ENCODE measurements at places on chromosomes 2 and 18. TPM values are rescaled to one million over a fixed set of nuclear protein-coding genes. Genes with fewer than 3 reads are reported as not detected.

- H3K4me1 ChIP-seq: peaks cover under 1% of the 10 kb centered on the region
- no peak for DNase-seq
- H3K4me3 ChIP-seq: no peak overlapping the region
- no peak overlapping the region for H3K27ac ChIP-seq
These were observed 346.1 kb upstream of the KYNU start for GRCh38 chr2:142531377-142531776.

GRCh38 chr2:45777996-45778719, 126.7 kb downstream of the PRKCE start:
- no peak overlapping the region for H3K4me3 ChIP-seq
- H3K36me3 ChIP-seq: peaks cover 2% of the 10 kb centered on the region
- H3K27me3 ChIP-seq: no peaks in the 10 kb centered on the region
- DNase-seq: no peak
- H3K4me1 ChIP-seq: peaks cover 28% of the 10 kb centered on the region

- DNase-seq: no peak
- H3K27ac ChIP-seq: peak overlapping the region; percentile 82
- no peaks in the 10 kb centered on the region for H3K27me3 ChIP-seq
- no peaks in the 10 kb centered on the region for H3K36me3 ChIP-seq
- no peak overlapping the region for H3K4me3 ChIP-seq
These were observed 251.0 kb downstream of the AFF3 start for GRCh38 chr2:99891428-99891780.

- no peak overlapping the region for H3K4me3 ChIP-seq
- no peaks in the 10 kb centered on the region for H3K27me3 ChIP-seq
- H3K27ac ChIP-seq: no peak overlapping the region
- H3K36me3 ChIP-seq: peaks cover 13% of the 10 kb centered on the region
- peaks cover 10% of the 10 kb centered on the region for H3K4me1 ChIP-seq
These were observed 54.5 kb downstream of the ACSL3 start for GRCh38 chr2:222915092-222915957.

DNA sequence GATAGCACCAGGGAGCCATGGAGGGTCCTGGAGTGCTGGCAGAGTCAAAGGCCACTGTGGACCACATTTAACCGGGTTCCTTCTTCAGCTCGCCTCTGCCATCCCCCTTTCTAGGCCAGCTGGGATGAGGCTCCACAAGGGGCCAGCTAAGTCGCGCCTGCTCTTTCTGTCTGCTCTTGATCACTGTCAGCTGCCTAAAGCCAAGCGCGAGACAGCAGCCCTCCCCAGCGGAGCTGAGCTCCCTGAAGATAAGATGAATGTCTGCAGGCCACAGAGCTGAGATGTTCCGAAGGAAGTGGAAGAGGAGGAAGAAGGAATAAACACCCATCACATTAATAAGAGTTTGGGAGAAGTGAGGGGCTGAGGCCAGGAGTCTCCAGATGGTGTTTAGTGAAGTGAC, 99.6 kb downstream of the CELF4 start:
- no peak overlapping the region for H3K4me3 ChIP-seq
- no peaks in the 10 kb centered on the region for H3K36me3 ChIP-seq
- no peak for DNase-seq

- DNase-seq: no peak
- no peaks in the 10 kb centered on the region for H3K4me1 ChIP-seq
- H3K36me3 ChIP-seq: no peaks in the 10 kb centered on the region
These were observed 27.2 kb downstream of the G6PC2 start for GRCh38 chr2:168928113-168928831.

DNA sequence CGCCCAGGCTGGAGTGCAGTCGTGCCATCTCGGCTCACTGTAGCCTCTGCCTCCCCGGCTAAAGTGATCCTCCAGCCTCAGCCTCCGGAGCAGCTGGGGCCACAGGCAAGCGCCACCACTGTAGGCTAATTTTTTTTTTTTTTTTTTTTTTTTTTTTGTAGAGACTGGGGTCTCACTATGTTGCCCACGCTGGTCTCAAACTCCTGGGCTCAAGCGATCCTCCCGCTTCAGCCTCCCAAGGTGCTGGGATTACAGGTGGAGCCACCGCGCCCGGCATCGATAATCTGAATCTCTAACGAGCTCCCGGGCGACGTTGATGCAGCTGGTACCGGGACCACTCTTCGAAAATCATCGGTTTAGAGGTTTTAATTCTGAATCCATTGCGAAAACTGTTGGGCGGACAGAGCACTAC, 520 bp upstream of the CYP20A1 start:
- no peaks in the 10 kb centered on the region for H3K27me3 ChIP-seq
- peak overlapping the region; percentile 6 for H3K27ac ChIP-seq
- peaks cover 14% of the 10 kb centered on the region for H3K4me1 ChIP-seq
- peak overlapping the region; percentile 90 for H3K4me3 ChIP-seq
- H3K36me3 ChIP-seq: peaks cover 12% of the 10 kb centered on the region

- no peaks in the 10 kb centered on the region for H3K27me3 ChIP-seq
- peaks cover 12% of the 10 kb centered on the region for H3K36me3 ChIP-seq
- no peak for DNase-seq
- no peak overlapping the region for H3K27ac ChIP-seq
- peaks cover 15% of the 10 kb centered on the region for H3K4me1 ChIP-seq
These were observed 228.0 kb downstream of the EIPR1 start for GRCh38 chr2:3149441-3150217.

GRCh38 chr2:188517549-188518215, 226.0 kb downstream of the GULP1 start:
- H3K4me1 ChIP-seq: no peaks in the 10 kb centered on the region
- no peak overlapping the region for H3K4me3 ChIP-seq
- no peaks in the 10 kb centered on the region for H3K27me3 ChIP-seq
- H3K36me3 ChIP-seq: peaks cover 4% of the 10 kb centered on the region

- DNase-seq: no peak
- peaks cover 27% of the 10 kb centered on the region for H3K4me1 ChIP-seq
- no peaks in the 10 kb centered on the region for H3K27me3 ChIP-seq
- no peak overlapping the region for H3K4me3 ChIP-seq
- peaks cover 10% of the 10 kb centered on the region for H3K36me3 ChIP-seq
These were observed 76.2 kb downstream of the EML4 start for GRCh38 chr2:42245396-42245795.

DNA sequence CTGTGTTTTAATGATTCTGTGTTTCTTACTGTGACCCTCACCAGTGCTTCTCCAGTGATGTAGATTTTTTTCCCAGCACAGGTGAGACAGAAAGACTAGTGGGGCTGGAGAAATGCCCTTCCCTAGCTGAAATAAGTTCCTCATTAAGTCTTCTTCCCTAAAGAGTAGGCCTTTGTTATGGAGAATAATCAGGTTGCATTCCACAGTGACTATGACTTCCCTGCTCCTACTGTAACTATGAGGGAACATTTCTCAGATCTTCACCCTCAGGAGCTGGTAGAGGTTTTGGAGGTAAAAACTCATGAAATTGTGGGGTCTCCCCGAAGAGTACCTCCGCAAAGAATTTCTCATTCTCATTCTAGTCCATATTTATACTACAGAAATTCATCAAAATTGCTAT, 286.2 kb downstream of the GRB14 start:
- no peak overlapping the region for H3K27ac ChIP-seq
- DNase-seq: no peak
- H3K27me3 ChIP-seq: no peaks in the 10 kb centered on the region
- no peaks in the 10 kb centered on the region for H3K4me1 ChIP-seq
- no peak overlapping the region for H3K4me3 ChIP-seq

DNA sequence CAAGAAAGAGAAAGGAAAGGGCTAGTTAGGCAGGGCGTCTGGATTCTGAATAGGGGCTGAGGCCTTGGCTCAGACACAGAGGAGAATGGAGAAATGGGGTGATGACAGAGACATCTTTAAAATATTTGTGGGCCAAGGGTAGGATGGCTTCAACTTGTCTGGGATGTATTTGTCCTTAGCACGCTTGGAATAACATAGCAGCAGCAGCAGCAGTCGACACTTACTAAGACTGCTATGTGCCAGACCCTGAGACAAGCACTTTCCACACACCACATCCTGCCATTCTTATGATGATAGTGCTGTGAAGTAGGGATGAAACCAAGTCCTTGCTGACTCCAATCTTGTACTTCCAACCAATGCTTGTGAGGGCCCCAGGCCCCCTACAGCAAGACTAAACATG, 2.6 kb downstream of the IL1RL1 start:
- no peak overlapping the region for H3K4me3 ChIP-seq
- peaks cover 3% of the 10 kb centered on the region for H3K27me3 ChIP-seq
- H3K4me1 ChIP-seq: no peaks in the 10 kb centered on the region

- H3K4me3 ChIP-seq: no peak overlapping the region
- H3K27me3 ChIP-seq: no peaks in the 10 kb centered on the region
- H3K36me3 ChIP-seq: no peaks in the 10 kb centered on the region
- no peak for DNase-seq
- no peaks in the 10 kb centered on the region for H3K4me1 ChIP-seq
- H3K27ac ChIP-seq: no peak overlapping the region
These were observed 35.4 kb upstream of the GPR17 start for GRCh38 chr2:127610561-127610960.

DNA sequence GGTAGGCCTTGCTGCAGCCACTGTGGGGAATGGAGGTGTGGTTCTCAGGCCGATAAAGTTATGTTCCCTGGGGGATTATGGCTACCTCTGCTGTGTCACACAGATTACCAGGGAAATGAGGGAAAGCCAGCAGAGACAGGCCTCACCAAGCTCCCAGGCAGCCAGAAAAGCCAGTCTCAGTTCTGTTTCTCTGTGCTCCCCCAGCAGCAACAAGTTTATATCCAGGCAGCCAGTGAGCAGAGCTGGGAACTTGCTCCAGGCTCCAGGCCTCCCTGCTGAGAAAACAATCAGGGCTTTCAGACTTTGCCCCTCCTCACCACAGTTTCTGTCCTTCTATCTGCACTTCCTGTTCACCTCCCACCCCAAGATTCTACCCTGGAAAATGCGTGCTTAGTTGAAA, 596.6 kb upstream of the GYPC start:
- H3K27me3 ChIP-seq: no peaks in the 10 kb centered on the region
- peaks cover 44% of the 10 kb centered on the region for H3K36me3 ChIP-seq
- peak overlapping the region; percentile 61 for H3K4me3 ChIP-seq
- peak; percentile 3 for DNase-seq
- H3K27ac ChIP-seq: peak overlapping the region; percentile 98

DNA sequence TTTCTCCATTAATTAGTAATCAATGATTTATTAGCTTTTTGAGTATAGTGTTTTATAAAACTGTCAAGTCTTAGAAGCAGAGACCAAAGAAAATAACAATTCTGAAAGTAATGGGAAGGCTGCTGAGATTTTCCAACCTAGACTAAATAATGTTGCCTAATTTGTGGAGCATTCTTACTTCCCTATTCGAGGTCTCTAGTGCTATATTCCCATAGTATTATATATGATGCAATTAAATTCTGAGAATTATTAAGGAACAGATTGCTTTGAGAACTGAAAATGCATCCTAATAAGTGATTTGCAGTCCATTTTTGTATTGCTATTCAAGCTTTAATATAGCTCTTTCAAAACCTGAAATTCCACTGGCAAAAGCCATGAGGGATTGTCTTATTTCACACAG, 27.7 kb upstream of the DOCK10 start:
- no peak overlapping the region for H3K27ac ChIP-seq
- no peaks in the 10 kb centered on the region for H3K27me3 ChIP-seq
- peaks cover 15% of the 10 kb centered on the region for H3K4me1 ChIP-seq
- DNase-seq: no peak
- peaks cover 12% of the 10 kb centered on the region for H3K36me3 ChIP-seq

- H3K4me3 ChIP-seq: no peak overlapping the region
- no peak overlapping the region for H3K27ac ChIP-seq
- H3K36me3 ChIP-seq: no peaks in the 10 kb centered on the region
- DNase-seq: no peak
- no peaks in the 10 kb centered on the region for H3K27me3 ChIP-seq
These were observed 99.6 kb downstream of the FMNL2 start for GRCh38 chr2:152434395-152435182.

Gene PPP3R1
- total RNA-seq: 56.4 TPM

Gene C18orf54
- total RNA-seq: 27.9 TPM

Gene FSHR
- total RNA-seq: not detected

Gene KRTCAP3
- total RNA-seq: 6.9 TPM

Gene TEKT4
- not detected for total RNA-seq

Gene CKAP2L
- total RNA-seq: 31.3 TPM
